ENCODE measurements at places on chromosomes 5 and 9.
A peak's percentile ranks its signal among the peaks of the same experiment; 100 is the strongest.

DNA sequence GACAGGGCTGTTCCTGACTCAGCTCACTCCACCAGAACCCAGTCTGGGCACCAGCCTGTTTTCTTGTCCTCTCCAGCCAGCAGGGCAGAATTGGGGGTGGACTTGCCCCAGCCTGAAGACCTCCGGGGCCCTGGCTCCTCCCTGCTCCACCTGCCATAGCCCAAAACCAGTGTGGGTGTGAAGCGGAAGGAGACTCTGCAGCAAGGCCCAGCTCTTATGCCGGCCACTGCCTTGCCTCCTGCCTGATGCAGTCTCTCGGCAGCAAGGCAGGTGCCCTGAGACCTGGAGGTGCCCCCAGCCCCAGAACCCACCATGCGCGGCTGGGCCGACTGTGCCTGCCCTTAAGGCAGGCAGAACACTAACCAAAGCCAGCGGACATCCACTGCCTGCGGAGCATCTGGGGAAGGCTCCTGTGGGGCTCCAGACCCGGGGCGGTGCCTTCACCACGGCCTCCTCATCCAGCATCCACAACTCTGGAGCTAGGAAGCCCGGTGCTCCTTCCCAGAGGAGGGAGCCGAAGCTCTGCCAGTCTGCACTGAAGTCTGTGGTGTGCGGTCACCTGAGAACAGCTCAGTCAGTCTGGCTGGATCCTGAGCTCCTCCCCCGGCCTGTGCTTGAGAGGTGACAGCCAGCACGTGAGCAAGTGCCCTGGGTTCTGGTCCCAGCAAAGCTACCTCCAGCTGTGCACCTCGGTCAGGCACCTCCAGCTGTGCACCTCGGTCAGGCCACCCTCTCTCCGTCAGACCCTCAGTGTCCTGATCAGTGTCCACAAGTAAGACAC is 116.7 kb downstream of the ADAMTS2 start:
- no peak for DNase-seq

GRCh38 chr5:79878721-79879336 is 112.2 kb downstream of the MTX3 start:
- no peak for DNase-seq

DNA sequence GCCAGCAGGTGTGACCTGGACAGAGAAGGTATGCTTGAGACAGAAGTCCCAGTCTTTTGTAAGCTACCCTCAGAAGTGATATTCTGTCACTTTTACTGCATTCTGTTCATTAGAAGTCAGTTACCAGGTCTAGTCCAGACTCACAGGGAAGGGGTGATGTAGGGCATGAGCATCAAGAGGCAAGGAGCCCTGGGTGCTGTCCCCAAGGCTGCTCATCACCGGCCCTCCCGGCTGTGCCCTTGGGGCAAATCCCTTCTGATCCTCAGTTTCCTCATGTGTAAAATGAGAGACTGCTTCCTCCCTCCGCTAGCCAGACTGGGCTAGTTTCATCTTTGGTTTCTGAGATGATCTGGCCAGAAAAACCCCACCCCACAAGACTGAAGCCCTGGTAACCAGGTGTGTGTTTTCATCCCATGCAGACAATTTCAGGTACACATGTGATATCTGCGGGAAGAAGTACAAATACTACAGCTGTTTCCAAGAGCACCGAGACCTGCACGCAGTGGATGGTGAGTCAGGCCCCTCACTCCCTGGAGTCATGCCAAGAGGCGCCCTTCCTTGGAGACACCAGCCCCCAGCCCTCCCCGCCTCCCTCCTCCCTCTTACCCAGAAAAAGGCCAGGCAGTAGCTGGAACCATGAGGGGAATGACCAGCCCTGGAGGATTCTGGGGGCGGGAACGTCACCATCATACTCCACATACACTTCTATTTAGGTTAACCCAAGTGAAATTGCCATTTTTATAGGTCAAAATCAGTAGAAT is 71.0 kb downstream of the AMBP start:
- DNase-seq: no peak

- DNase-seq: no peak
Measured at GRCh38 chr9:69519470-69520240, 152.5 kb downstream of the APBA1 start.

DNA sequence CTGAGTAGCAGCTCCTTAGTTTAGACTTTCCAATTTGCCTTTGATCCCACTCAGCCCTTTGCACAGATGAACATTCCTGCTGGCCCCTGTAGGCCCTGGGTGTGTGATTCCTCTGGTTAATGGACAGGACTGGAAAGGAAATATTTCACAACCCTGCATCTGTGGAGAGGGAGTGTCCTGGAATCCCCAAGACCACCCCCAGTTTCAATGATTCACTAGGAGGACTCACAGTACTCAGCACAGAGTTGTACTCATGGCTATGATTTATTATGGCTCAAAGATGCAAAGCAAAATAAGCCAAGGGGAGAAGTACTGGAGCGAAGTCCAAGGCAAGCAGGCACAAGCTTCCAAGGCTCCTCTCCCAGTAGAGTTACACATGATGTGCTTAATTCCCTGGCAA is 42.4 kb upstream of the TJP2 start:
- no peak for DNase-seq

- DNase-seq: no peak
Measured at GRCh38 chr5:39107350-39107749, 33.2 kb upstream of the RICTOR start.

DNA sequence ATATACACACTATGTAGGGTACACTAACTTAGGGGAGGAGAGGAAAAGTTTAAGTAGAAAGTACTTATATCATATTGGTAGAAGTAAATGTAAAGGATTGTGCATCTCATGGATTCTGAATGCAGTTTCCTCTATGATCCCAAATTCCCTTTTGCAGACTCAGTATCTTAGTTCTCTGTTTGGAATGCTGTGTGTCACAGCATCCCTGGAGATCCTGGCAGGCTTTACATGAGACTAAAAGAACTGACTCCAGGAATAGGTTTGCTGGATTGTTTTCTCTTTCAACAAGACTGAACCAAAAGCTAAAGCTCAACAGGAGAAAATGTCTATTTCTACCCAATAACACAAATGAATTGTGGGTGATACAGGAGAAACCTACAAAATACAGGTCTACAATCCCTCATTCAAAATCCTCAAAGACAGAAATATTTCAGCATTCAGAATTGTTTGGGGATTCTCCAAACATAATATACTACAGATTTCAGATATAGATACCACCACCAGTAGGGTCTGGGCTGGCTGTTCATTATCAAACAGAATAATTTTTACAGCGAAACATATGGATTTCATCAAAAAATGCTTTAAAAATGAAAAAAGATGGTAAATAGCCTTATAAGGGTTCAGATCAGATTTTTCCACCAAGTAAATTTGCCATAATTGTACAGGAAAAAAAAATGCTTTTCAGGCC is 324.7 kb upstream of the GRAMD2B start:
- DNase-seq: no peak

DNA sequence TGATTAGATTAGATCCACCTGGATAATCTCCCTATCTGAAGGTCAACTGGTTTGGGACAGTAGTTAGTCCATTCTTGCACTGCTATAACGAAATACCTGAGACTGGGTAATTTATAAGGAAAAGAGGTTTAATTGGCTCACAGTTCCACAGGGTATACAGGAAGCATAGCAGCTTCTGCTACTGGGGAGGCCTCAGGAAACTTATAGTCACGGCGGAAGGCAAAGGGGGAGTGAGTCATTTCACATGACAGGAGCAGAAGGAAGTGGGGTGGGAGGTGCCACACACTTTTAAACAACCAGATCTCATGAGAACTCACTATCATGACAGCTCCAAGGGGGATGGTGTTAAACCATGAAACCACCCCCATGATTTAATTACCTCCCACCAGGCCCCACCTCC is 9.9 kb downstream of the C9orf40 start:
- peak; percentile 21 for DNase-seq

DNA sequence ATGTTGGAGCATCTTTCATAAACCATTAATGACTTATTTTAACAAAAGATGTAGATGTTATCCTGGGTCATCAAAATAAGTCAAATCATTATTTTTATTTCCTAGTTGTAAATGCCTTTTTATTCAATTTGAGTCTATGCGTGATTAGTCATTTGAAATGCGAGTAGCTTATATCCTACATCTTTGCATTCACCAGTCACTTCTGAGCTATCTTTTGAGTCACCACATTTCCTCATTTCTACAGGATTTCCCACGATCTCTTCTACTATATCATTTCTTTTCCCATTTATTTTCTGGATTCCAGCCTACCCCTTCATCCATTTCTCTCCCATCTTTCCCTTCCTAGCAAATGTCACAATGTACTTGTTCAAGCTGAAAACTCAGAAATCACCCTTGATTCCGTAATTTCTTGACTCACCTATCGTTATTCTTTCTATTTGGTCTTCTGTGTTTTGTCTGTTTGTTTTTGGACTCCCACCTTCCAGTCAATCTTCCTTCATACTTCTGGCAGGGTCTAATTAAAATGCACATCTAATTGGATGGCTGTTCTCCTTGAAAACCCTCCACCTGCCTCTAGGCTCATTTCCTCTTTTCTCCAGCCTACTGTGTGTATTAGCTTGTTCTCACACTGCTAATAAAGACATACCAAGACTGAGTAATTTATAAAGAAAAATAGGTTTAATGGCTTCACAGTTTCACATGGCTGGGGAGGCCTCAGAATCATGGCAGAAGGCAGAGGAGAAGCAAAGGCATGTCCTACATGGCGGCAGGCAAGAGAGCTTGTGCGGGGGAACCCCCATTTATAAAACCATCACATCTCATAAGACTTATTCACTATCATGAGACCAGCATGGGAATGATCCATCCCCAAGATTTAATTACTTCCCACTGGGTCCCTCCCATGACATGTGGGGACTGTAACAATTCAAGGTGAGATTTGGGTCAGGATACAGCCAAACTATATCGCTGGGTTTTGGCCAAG is 112.4 kb downstream of the MEF2C start:
- DNase-seq: no peak

DNA sequence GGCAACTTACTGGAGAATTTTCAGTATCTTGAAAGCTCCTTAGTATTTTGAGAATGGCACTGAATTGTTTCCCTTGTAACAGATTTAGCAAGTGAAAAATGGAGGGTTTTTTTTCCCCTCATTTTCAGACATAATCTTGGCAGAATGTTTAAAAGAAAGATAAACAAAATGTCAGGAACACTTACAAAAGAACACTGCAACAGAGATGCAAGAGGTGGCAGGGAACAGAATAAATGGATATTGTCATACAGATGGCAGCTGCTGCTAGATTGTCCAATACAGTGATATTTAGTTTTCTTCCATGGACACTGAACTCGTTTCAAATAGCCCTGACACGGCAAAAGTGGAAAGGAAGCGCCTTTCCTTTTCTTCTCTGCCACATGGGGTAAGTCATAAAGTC is 76.9 kb upstream of the ZNF608 start:
- DNase-seq: no peak

DNA sequence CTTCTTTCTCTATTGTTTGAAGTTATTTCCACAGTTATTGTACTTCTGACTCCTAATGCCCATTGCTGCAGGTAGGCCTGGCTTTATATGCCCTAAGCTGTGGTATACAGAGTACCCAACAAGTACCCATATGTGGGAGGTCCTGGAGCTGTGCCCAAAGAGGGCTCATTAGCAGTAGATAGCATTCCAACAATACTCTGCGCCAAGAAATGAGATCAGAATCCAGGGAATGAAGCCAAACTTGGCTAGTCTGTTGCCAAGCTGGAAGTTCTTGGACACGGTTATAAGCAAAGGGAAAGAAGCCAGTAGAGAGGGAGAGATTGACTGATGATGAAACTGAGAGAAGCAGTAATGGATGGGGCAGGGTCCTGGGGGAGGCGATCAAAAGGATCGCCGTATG is 29.7 kb upstream of the FAM169A start:
- no peak for DNase-seq

DNA sequence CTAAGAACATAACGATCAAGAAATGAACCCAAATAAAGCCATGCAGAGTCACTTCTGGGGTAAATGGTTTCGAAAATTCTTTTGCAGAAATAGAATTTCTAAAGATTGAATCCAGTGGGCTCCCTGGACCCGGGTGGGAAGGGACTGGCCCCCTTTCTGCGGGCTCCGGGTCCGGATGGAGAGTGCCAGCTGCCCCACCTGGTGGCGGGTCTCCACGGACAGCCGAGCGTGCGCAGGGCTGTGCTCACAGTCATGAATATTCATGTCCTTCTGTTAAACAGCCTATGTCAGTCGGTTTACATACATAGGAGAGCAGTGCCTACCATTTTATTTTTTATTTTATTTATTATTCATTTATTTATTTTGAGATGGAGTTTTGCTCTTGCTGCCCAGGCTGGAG is 4.7 kb upstream of the PPP1R26 start:
- no peak for DNase-seq

- no peak for DNase-seq
Measured at GRCh38 chr5:56421246-56422075, 188.3 kb upstream of the ANKRD55 start.

DNA sequence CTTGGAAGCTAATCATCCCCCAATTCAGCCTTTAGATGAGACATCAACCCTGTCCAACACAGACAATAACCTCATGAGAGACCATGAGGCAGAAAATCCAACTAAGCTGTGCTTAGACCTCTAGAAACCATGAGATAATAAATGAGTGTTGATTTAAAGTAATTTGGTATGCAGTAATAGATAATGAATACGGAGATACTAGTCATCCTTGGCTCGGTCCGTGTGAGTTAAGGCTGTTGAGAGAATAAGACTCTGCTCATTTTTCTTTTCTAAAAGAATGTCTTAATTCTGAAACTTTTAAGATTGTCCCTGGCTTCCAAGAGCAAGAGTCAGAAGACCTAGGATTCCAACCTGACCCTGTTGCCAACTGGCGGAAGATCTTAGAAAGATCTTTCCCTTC is 6.1 kb downstream of the TNC start:
- DNase-seq: no peak

DNA sequence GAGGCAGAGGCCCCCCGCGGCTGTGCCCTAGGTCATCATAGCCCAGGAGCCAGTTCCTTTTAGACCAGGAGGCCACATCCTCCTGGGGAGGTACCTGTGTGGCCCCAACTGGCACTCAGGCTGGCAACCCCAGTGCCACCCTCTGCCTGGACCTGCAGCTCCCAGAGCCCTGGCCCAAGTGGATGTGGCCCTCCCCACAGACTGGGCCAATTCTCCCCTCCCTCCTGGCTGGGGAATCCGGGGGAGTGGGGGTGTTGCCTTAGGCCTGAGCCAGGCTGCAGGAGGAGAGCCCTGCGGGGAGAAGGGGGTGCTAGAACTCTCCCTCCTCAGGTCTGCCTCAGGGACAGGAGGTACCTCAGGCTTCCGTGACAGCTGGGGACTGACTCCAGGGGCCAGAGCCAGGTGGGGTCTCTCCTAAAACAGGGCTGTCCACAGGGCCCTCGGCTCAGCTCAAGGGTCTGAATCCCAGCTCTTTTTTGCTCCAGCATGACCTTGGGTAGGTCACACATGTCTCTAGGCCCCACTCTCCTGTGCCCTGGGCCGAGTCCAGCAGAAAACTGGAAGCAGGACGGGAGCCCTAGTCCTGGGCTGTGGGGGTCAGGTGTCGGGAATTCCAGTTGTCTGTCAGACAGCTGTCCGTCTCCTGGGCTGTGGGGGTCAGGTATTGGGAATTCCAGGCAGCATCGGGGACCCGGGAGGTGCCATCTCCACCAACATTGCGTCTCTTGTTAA is 9.6 kb downstream of the DNLZ start:
- no peak for DNase-seq

Measured in stimulated activated CD4-positive, alpha-beta T cell treated with anti-CD3 and anti-CD28 coated beads, Interleukin-1b, Interleukin-23, amount 100 ng/mL, for 4 hours (primary cell).